ENCODE measurements at places on chromosomes 3 and 15.

DNA sequence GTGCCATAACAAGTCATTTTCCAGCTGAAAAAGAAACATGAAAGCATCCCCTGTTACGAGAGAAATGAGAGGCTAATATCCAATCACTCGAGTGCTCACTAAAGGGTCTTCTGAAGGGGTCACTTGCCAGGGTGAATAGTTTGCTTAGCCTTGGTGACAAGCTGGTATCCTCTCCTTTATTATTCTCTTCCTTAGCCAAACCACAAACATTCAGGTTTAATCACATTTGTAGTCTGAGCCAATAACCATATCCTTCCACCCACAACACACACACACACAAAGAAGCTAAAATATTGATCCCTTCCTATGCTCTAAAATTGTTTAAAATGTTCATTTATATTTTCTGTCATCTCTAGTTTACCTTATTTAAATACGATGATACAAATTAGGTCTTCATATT is 240.5 kb upstream of the TMCO5A start:
- DNase-seq, result no peak

GRCh38 chr15:71228403-71228802 is 113.1 kb downstream of the THSD4 start:
- no peak for DNase-seq

DNA sequence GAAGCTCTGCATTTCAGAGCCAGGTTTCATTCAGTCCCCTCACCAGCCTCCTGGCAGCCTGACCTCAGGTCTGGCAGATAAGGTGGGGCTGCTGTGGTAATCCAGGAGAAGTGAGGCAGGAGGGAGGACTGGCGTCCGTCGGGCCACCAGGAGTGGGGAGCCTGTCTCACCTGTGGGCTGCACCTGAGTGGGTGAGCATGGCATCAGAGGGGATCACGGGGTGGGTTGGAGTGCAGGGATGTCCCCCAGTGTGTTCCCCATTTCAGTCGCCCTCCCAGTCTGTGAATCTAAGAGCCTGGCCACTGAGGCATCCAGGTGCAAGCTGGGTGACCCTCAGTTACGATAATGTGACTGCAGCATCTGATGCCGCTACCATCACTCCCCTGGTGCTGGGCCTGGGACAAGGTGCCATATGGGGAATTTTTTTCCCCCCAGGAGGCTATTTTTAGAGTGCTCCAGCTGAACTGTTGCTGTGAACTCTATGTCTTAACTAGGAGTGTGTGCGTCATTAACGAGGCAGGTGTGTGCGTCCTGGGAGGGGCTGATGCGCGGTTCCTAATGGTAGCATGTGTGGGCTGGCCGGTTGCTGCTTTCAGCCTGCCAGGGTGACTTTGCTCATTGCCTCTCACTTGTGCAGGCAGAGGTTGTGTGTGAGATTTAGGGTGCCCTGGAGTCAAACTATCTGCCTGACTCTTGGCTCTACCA is 165.2 kb downstream of the SLCO3A1 start:
- no peak for DNase-seq

DNA sequence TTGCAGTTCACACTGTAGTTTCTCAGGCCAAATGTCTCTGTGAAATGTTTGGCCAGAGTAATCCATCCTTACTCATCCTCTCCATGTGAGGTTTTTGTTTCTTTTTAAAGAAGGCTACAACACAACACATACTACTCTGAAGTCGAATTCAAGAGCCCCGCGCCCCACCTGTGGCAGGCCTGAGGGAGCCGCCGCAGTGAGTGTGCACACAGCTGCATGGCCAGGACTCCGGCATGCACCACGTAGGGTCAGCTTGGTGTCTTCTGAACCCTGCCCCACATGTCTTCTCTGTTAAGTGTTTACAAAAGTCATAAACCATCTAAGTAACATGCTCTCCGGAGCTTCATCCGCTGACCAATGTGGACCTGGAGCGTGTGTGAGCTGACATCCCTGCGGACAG is 58.7 kb downstream of the PGPEP1L start:
- DNase-seq, result no peak

DNA sequence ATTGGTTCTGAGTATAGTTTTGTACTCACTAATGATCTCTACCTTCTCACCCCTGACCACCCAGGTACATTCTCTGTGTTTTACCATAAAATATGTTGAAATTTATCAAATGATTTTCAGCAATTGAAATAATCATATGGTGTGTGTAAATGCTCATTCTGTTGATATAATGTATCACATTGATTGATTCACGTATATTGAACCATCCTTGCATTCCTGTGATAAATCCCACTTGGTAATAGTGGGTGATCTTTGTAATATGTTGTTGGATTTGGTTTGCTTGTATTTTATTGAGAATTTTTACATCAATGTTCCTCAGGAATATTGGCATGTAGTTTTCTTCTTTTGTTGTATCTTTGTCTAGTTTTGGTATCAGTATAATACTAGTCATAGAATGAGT is 1497.6 kb downstream of the OTOL1 start:
- no peak for DNase-seq

- no peak for DNase-seq
These were observed 70.1 kb downstream of the HOMER2 start for GRCh38 chr15:82882273-82882928.

- no peak for DNase-seq
These were observed 539.0 kb downstream of the FGF12 start for GRCh38 chr3:192188218-192188835.

DNA sequence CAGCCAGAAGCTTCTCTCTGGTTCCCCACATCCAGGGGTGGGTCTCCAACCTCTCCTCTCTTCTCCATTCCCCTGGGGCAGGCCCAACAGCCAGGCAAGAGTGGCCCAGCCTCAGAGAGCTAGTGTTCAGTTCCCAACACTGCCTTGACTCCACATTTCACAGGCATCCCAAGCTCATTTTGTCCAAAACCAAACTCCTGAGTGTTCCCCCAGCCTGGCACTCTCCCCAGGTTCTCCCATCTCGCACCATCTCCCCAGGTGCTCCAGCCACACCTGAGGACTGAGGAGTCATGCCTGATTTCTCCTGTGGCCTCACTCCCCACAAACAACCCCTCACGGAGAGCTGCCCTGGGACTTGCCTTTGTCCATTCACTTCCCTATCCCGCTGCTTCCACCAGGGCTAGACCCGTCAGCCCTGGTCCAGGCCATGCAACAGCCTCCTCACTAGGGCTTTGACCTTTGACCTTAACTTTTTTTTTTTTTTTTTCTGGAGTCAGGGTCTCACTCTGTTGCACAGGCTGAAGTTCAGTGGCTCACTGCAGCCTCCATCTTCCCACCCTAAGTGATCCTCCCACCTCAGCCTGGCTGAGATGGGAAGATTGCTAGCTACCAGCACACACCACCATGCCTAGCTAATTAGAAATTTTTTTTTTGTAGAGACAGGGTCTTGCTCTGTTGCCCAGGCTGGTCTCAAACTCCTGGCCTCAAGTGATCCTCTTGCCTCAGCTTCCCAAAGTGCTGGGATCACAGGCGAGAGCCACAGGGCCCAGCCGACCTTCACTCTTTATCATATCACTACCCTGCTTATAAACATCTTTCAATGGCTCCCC is 3.9 kb upstream of the CSK start:
- DNase-seq, result no peak

DNA sequence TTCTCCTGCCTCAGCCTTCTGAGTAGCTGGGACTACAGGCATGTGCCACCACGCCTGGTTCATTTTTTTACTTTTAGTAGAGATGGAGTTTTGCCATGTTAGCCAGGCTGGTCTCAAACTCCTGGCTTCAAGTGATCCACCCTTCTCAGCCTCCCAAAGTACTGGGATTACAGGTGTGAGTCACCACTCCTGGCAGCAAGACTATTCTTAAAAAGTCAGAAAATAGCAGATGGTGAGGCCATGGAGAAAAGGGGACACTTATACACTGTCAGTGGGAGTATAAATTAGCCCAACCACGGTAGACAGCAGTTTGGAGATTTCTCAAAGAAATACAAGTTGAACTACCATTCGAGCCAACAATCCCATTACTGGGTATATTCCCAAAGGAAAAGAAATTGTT is 603.3 kb upstream of the TBL1XR1 start:
- no peak for DNase-seq

GRCh38 chr15:67192185-67192820 is 62.2 kb downstream of the AAGAB start:
- DNase-seq, result no peak

GRCh38 chr3:187946981-187947380 is 201.7 kb upstream of the BCL6 start:
- no peak for DNase-seq

GRCh38 chr3:20798666-20799065 is 612.7 kb upstream of the SGO1 start:
- DNase-seq, result no peak

DNA sequence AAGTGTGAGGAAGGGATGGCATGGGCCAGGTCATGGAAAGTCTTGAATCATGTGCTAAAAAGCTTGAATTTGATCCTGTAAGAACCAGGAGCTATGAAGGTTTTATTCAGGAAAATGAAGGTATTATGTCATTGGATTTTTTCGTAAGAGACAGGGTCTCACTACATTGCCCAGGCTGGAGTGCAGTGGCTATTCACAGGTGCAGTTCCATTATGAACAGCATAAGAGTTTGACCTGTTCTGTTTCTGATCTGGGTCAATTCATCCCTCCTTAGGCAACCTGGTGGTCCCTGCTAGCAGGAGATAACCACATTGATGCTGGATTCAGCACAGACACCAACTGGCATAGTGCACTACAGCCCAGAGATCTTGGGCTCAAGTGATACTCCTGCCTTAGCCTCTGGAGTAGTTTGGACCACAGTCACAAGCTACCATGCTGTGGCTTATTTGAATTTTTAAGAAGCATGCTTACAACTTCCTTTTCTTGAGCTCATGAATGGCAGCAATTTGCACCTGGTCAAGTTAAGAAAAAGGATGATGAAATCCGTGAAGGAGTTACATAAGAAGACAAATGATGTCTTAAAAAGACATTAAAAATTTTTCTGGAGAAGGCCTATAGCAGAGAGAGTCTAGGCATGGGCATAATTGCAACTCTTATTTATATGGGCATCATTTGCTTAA is 79.1 kb downstream of the CADPS start:
- DNase-seq, result no peak

DNA sequence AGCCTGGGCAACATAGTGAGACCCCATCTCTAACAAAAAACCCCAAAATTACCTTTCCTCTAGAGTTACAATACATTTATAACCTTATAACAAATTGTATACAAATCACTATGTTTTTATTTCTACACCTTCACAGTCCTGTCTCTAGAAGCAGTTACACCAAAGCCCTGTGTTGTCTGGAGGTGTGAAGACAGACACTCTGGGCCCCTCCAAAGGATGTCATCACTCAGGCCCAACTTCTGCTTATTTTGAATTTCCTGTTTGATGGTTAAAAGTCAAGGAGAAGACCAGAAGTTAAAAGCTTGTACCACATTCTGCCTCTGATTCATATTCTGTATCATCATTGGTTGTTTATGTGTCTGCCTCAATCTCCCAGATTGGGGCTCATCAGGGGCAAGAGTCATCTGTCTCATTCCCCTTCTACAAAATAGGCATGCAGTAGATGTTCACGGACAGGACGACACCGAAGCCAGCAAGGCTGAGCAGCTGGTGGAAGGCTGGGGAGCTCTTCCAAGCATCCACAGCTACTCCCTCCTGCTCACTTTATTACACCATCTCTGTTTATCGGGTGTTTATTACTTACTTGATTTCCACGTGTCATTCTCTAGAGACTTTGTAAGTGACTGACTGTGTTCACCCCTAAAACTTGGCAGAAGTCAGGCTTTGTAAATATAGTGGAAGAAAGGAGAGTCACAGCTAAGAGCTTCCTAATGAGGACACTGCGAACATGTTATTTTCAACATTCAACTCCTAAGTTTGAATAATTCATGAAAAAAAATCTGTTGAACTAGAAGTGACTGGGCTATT is 136.8 kb upstream of the ANKRD28 start:
- no peak for DNase-seq

- no peak for DNase-seq
These were observed 196.4 kb upstream of the LPP start for GRCh38 chr3:187957582-187957981.

GRCh38 chr15:67820992-67821783 is 4.1 kb upstream of the SKOR1 start:
- DNase-seq, result no peak

- DNase-seq, result no peak
These were observed 413.0 kb upstream of the RBMS3 start for GRCh38 chr3:28867836-28868235.

Data from activated CD8-positive, alpha-beta memory T cell treated with anti-CD3 and anti-CD28 coated beads for 1 hour (primary cell).